ENCODE measurements at places on chromosomes 13 and 19.

DNA sequence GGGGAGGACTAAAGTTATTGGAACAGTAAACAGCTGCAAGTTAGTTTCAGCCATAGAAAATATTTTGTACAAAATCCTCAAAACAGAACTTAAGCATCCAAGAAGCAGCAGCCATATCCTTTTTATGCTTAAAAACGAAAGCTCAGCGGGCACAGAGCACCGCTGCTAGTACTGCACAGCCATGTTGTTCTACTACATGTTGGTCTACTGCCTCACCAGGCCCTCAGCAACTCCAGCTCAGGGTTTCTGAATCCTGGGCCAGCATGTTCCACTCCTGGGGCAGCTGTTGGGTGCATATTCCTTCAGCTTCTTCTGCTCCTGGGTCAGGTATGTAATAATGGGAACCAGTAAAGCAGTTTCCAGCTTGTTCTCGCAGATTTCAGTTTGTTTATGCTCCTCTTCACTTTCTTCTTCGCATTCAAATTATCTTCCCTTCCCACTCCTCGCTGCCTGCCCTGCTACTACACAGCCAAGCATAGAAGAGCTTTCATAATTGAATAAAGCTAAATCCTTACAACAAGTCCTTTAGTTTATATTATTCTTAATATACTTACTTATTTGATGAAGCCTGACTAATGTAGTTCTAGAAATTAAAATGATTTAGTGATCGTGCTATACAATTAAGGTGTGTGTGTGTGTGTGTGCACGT is 820.5 kb upstream of the ATXN8OS start:
- no peak for DNase-seq

- DNase-seq, result no peak
Observed at GRCh38 chr19:19226663-19227062, 14.9 kb downstream of the NCAN start.

GRCh38 chr13:62387647-62388046 is 972.0 kb upstream of the PCDH20 start:
- DNase-seq, result no peak

GRCh38 chr13:74870865-74871264 is 611.1 kb downstream of the TBC1D4 start:
- DNase-seq, result no peak

GRCh38 chr19:8512115-8512967 is 1.6 kb downstream of the ZNF414 start:
- peak; percentile 30 for DNase-seq

DNA sequence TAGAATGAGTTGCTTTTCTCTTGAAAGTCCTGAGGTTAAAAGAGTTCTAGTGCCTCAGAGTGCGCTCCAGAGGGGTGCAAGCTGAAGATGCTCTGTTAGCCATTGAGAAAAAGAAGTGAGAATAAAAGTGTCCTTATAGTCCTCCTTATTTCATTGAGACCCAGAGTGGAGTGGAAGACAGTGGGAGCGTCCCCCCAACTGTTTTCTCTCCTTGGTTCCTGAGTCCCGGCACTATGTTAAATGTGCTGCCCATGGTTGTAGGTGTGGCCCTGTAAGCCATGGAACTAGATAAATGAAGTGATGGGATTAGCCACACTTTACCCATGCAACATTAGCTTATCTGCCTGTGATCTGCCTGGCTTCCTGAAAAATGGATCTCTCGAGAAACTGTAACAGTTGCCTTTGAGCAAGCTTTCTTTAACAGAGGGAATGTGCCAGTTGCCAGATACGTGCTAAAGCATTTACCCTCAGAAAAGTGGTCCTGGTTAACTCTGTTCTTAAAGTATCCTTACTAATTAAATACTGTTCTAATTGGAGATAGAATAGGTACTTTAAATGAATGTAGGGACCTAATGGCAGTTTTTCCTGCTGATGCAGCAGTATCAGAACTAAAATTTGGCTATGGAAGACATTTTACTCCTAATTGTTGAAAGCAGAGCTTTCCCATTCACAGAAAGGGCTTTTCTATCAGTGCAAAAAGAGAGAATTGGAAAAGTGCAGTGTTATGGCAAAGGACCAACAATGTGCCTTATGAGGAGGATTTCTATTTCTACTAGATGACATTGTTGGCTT is 21.4 kb upstream of the PSG9 start:
- no peak for DNase-seq

- DNase-seq, result no peak
Observed at GRCh38 chr13:44158881-44159632, 214.6 kb upstream of the SERP2 start.

DNA sequence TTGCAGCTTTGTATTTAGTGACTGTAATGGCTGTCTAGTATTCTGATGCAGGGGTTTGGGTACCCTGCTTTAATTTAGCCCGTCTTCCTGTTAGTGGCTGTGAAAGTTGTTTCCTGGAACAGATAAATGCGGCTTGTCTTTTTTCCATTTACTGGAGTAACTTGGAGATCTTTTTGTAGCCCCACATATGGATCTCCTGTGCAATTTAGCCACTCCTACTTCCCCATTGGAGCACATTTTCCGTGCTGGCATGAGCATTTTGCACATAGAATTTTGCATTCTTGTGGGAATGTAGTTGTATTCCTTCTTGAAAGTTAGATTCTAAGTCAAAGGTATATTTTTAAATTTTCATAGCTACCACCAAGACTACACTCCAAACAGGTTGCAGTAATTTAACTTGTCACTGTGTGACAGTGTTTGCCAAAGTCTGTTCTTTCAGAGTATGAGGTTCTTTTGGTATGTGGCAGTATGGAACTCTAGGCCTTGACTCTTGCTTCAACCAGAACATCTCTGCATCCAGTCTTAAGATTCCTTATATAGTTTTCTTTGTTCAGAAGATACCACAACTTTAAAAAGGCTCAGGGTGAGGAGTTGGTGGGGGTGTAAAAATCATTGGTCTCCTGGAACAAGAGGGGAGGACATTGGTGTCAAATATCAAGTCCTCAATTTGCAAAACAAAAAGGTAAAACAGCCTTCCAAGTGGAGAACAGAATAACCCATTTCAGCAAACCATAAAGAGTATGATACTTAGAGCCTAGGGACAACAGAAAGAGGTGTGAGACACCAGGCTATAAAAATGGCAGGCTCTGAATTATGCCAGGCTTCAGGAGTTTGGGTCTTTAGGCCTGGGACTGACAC is 21.1 kb upstream of the CCDC97 start:
- DNase-seq, result no peak

- DNase-seq, result no peak
Observed at GRCh38 chr19:45146251-45146650, 14.5 kb downstream of the NKPD1 start.

DNA sequence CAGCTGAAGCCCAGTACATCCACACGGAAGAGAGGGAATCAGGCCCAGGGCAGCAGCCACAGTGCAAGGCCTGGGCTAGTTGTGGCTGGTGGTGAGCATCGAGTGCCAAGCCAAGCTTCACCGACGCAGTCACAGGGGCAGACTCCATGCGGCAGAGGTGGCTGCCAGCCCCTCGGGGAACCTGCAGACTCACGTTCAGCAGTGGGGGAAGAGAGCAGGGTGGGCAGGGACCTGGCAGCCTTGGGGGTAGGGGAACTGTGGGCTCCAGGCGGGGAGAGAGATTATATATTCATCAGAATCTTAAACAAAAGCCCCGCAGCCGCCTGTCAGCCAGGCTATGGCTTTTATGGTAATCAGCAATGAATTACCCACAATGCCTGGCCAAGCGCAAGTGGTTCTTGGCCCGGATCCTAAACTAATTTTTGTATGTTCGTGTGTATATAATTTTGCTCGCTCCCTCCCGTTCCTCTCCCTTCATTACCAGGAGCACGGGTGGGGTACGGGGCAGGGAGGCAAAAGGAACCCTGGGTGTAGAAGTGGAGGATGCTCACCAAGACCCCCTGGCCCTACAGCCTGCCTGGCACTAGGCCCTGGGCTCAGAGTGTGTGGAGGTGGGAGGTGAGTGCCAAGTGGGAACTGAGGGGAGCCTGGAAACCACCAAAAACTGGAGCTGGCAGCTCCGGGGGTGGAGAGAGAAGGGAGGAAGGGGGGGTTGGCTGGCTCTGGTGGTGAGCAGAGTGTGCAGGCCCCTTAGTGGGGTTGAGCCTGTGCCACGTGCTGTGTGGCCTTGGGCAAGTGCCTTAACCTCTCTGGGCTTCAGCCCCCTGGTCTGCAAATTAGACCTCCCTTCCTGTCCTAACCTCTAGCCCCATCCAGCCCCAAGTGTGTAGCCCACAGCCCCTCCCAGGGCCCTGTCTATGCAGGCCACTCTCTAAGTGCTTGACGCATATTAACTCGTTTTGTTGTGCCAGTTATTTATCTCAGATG is 31.9 kb downstream of the PTPRS start:
- DNase-seq, result no peak

DNA sequence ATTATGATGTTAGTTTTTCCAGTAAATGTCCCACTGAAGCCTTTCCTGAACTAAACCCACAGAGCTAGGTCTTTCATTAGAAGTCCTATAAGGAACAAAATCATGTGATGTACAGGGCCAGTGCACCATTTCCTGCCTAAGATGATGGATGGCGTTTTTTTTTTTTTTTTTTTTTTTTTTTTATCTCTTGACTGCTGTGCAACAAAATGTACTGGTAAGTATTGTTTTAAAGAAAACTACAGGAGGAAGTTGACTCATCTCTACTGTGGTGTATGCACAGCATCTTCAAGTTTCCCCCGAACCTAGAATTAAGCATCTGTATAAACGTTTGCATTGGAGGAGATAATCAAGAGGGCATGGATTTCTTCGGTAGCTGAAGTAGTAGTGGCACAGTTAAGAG is 197.5 kb downstream of the NBEA start:
- DNase-seq, result no peak

- DNase-seq, result no peak
Observed at GRCh38 chr13:24104723-24105122, 55.8 kb upstream of the SPATA13 start.

GRCh38 chr13:76885203-76886004 is 801 bp downstream of the KCTD12 start:
- peak; percentile 49 for DNase-seq

DNA sequence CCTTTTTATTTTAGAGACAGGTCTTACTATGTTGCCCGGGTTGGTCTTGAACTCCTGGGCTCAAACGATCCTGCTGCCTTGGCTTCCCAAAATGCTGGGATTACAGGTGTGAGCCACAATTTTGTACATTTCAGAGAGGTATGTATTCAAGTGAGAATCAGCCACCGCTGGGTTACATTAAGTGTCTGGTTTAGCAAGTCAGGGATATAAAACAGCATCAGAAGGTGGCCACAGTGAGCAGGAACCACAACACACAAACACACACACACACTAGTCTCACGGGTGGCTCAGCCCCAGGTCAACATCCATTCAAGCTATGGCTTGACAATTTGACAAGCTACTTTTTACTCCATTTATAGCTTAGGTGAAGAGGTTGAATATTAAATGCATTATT is 20.2 kb downstream of the KLK5 start:
- DNase-seq, result no peak

DNA sequence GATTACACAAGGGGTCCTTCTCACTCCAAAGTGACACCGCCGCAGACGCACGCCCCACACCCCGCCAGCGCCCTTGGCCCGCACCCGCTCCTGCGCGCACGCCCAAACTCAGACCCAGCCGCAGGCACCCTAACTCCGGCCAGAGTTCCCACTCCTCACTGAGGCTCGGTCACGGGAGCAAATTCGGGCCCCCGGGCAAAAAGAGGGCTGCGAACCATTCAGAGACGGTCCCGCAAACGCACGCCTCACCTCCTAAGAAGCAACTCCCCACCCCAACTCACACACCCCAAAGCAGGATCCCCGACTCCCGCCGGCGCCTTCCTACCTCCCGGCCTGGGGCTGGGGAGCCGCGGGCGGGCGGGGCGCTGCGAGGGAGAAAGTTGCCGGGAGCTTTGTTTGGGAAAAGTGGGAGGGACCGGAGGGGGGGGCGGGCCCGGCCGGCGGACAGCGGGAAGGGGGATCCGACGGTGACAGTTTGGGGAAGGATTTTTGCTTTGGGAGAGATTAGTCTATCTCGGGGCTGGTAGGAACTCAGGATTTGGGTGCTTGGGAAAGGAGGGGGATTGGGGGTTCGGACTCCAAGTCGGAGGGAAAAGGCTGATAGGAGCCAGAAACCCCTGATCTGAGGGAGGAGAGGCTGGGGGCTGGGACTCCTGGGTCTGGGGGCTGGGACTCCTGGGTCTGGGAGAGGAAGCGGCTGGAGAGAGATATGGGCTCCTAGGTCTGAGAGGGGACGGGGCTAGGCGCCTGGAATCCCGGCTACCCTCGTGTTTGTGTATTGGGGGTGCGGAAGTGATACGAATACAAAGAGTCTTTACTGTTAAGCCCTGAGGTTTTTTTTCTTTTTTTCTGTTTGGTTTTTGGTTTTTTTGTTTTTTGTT is at the start of gene TEAD2:
TSS of gene TEAD2 (minus strand) at position 369 of the 881 bp plus-strand sequence. CDS start 2,341 bp downstream, outside the sequence.
- no peak for DNase-seq

DNA sequence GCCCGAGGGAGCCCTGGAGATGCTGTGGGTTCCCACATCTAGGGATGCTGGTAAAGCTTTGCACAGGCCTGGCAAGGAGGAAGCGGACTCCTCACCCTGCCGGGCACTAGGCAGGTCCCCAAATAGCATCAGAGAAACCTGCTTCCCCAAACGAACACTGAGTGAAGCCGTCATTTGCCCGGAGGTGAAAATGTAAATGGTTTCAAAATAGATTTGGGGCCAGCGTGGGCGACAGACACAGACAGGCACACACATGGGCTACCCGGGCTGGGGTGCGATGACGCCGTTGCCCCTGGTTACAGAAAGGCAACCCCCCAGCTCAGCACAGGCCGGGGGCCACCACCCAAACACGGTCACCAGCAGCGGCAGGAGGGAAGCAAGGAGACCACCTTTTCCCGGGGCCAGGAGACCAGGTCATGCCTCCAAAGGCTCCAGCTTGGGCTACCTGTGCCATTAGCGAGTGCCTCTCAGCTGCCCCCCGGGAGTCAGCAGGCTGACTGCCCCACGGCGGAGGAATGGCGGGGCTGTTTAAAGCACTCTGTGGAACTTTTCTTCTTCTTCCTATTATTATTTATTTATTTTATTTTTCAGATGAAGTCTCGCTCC is 47.5 kb upstream of the NDUFS7 start:
- no peak for DNase-seq

DNA sequence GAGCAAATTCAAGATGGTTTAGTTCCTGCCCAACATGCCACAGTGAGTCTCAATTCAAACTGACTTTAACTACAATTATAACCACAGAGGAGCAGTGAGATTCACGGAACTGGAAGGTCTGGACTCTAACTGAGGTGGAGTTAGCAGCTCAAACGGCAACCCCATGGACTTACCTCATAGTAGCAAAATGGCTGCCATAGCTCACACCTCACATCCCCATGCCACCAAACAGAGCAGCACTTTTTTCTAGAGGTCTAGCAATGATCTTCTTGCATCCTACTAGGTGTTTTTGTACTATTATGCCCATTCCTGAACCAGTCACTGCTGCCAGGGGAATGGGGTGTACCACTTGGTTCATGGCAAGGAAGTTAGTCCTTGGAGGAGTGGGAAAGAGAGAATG is 87.7 kb downstream of the ZNF536 start:
- no peak for DNase-seq

Data from stimulated activated CD4-positive, alpha-beta T cell treated with anti-CD3 and anti-CD28 coated beads, Interleukin-1b, Interleukin-23, amount 100 ng/mL, for 48 hours (primary cell).